ENCODE measurements at places on chromosomes 7 and 10.
A peak's percentile ranks its signal among the peaks of the same experiment; 100 is the strongest.

- DNase-seq = no peak
Measured at GRCh38 chr7:94912085-94912484, 4.7 kb downstream of the PPP1R9A start.

GRCh38 chr10:69716711-69717560 lies 84.8 kb upstream of the COL13A1 start:
- peak; percentile 64 for DNase-seq

GRCh38 chr10:7000061-7000460 lies 410.8 kb downstream of the SFMBT2 start:
- no peak for DNase-seq

DNA sequence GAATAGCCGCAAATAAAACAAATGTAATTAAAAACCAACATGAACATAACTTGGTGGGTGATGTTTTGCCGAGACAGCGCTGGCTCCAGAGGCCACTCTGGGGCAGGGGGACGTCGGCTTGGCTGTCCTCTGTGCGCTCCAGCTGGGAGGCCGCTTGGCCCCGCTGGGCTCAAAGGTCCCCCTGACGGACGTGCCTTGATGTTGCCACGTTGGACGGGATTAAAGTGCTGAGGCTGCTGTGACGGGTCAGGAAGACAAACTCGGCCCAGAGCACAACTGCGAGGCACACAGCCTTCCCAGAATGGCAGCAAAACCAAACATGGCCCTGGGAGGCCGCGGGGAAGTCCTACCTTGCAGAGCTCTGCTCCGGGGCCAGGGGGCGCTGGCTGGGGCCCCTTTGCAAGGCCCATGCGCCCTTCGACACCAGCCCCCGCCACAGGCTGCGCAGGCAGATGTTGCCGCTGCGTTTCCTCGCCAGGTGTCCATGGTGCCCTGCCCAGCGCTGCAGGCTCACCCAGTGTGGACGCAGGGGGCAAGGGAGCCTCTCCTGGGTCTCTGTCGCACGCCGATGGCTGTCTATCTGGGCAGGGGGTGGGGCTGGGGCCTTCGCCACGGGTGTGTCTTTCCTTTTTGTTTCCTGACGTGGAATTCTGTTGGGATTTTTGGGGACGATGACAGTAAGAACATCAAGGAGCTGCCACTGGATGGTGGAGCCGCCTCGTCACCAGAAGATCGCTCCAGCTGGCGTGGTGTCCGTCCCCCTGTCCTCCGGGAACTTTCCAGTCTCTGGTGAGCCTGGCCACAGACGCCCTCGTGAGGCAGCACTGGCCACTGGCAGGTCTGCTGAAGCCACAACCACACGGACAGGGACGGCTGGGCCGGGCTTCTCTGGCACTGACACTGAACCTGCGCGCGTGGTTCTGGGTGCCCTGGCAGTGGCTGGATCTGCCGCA lies 99.6 kb upstream of the DIP2C start:
- peak; percentile 93 for DNase-seq

DNA sequence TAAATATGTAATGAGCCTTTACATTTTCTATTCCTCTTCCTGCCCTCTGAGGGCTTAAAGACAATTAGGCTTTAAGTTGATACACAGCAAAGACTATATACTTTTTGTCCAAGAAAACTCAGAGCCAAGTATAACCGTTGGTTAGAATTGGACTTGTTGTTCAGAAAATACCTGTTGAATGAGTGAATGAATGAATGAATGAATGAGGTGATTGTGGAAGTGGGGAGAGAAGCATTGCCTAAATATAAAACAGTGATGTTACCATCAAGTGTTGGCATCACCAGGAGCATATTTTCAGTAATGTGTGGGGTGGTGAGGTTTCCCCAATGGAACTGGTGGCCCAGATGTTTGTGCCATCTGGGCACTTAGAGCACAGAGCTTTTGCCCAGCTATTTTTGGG lies 106.9 kb downstream of the AOAH start:
- DNase-seq = no peak

- no peak for DNase-seq
Measured at GRCh38 chr7:125934539-125934938, 1004.9 kb upstream of the POT1 start.

DNA sequence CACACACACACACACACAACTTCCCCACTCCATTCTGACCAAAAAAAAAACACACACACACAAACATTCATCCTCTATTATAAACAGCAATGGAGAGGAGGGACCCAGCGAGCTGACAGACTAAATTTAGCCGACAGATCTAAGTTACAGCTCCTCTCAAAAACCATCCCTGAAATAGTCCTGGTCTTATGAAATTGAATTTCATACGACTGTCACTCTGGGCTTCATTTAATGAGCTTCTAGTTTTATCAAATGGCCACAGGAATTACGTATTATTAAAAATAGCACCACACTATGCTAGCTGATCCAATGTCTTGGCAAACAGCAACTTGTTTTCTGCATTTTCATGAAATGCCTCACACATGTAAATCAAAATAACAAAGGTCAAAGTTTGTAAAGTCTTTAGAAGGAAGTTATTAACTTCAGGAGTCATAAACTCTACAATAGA lies 131.3 kb upstream of the ASAH2 start:
- no peak for DNase-seq

GRCh38 chr7:121730869-121731268 lies 142.1 kb upstream of the PTPRZ1 start:
- DNase-seq = no peak

- DNase-seq = no peak
Measured at GRCh38 chr10:114335614-114336013, 68.7 kb downstream of the AFAP1L2 start.

DNA sequence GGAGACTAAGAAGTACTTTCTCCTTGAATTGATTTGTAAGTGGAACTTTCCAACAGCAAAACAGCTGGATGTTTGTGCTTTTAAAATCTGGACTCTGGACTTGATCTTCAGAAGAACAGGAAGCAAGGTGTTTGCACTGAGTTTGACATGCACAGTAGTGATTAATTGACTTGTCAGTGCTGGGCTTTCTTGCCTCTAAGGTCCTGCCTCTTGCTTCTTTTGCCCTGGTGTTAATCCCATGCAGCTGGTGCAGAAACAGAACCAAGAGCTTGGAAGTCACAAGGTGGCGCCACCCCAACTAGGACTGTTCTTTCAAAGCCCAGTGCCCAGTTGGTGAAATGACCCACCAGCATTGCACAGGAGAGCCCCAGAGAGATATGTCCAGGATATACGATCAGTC lies 66.8 kb upstream of the SEPHS1 start:
- DNase-seq = peak; percentile 59

DNA sequence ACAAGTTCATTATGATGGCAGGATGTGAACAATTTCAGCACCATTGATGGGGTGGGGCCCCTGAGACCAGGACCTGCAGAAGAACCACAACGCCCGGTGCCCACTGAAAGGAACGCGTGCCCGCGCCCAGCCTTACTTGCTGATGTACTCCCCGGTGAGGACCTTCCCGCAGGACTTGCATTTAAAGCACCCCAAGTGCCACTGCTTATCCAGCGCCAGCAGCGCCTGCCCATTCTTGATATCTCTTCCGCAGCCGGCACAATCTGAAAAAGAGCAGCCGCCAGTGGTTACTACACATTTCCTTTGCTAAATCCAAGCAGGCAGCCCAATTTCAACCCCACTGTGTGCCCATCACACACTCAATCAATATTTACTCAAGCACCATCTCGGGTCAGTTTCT lies 110.6 kb downstream of the ABLIM1 start:
- no peak for DNase-seq

DNA sequence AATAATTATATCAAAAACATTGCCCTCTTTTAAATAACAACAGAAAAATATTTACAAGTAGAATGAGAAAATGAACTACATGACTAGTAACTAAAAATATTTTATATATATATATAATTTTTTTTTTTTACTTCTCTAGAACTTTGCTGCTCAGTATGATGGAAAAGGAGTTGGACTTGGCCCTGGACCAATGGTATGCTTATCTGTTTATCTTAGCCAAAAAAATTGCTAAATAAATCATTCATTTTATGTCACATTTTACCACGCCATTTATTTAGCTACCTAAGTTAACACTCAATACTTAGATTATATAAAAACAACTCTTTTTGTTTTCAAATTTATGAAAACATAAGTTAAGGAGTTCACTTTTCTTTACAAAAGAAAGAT lies 6.7 kb downstream of the COL1A2 start:
- DNase-seq = no peak

DNA sequence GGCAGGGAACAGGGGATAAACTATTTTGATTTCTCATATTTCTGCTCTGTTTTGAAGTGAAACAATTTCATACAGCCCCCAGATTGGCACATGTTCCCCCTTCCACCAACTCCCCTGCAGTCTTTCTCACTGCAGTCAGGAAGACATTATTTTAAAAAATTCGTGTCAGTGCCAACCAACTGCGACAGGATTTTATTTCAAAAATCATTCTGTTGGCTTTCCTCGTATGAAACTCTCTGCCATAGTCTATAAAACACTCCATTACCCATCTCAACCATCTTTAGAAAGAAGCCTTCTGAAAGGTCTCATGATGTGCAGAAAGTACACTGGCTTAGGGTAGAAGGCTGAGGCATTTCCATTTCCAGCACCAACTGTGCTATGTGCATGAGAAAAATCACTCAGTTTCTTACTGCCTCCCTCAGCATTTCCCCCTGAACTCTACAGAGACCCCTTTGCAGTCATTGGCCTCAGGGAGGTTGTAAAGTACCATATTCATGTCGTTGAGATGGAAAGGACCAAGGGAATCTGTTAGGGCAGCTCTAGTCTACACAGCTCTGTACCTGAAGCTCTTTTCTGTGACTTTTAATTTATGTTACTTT lies 46.9 kb downstream of the STEAP1B start:
- no peak for DNase-seq

DNA sequence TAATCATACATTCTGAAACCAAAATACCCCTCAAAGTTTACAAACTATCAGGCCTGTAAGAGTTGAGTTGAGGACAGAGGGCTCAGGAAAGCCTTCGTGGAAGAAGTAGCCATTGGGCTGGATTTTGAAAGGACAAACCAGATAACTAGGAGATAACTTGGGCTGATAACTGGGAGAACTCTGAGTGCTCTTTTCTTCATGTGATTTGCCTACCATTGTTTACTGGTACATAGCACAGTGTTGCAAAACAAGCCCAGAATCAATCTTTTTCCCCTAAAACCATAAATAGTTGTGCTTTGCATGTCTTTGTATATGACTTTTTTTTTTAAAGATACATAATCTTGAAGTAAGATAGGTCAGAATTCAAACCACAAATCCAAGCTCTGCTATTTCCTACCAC lies 106.7 kb upstream of the ITGB1 start:
- no peak for DNase-seq

GRCh38 chr7:112573302-112574039 lies 92.7 kb downstream of the LSMEM1 start:
- no peak for DNase-seq

- no peak for DNase-seq
Measured at GRCh38 chr10:104509981-104510380, 131.1 kb upstream of the SORCS3 start.

GRCh38 chr10:131875501-131875900 lies 25.3 kb upstream of the PPP2R2D start:
- no peak for DNase-seq

GRCh38 chr7:125427676-125428075 lies 498.1 kb upstream of the POT1 start:
- DNase-seq = no peak

- no peak for DNase-seq
Measured at GRCh38 chr7:158450476-158451124, 137.0 kb downstream of the PTPRN2 start.

DNA sequence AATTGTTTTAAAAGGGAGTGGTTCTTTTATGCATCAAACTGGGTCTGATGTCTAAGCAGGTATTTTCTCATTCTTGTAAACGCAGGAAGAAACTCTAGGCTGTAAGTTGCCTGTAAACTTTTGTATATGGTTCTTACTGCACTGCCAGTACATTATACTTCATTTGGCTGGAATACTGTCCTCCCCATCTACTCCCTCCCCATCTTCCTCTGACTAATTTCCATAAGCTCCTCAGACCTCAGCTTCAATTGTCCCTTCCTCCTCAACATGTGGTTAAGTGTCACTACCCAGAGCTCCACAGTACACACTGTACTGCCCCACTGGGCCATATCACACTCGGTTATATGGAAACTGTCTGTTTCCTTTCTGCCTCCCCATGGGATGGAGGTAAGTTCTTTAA lies 161.4 kb upstream of the MDFIC start:
- no peak for DNase-seq

DNA sequence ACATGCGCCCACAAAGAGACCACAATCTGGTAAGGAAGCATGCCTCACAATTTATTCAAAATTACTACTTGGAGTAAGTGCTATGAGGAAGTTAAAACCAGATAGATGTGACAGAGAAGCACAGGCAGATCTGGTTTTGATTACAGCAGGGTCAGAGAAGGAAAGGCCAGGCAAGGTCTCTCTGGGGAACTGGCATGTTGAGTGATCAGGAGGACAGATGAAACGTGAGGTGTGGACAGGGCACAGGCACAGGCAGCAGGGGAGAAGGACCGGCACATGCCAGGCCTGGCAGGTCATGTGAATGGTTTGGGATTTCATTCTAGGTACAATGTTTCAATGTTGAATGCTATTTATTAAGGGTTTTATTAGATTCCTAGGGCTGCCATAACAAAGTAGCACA lies 51.6 kb downstream of the GPAM start:
- no peak for DNase-seq

DNA sequence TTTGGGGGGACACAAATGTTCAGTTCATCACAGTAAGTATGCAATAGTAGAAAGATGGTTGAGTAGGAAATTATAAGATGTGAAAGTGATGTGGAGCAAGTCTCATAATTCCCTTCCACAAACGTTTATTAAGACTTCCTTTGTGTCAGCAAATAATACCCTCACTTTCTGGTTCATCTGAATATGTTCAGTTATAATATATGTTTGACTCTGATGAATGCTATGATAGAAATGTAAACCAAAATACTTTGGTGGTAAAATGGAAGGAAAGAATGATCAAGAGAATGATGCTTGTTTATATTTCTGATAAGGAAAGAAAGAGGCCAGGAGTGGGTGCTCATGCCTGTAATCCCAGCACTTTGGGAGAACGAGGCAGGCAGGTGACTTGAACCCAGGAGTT lies 111.7 kb upstream of the PLXDC2 start:
- no peak for DNase-seq

DNA sequence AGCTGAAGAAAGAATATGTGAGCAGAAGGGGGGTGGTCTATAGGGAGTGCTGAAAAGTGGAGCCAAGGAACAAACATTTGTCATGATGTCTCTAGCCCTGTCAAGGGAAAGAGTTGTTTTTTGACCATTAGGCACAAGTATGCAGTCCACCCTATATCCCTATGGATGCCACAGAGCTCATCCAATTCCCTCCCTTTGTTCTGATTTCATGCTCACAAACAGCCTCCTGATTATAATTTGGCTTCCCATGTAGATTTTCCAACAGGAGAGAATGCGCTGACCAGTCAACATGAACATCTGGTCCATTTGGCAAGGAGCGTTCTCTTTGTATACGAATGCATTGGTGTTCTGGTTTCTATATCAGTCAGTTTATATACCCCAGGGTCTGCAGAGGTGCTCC lies 12.1 kb upstream of the CEP41 start:
- DNase-seq = no peak

DNA sequence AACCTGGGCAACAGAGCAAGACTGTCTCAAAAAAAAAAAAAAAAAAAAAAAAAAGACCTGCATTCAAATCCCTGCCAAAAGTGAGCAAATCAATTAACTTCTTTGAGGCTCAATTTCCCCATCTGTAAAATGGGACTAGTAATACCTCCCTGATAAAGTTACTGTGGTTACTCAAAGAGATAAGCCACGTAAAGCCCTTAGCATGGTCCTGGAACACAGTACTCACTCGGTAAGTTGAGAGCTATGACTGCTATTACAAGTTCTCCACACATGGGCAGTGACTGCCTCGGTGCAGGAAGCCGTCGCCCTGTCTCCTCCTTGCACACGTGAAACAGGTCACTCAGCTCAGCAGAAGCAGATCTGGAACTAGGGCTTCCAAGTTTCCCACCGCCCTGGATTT lies 37.9 kb downstream of the DDIT4 start:
- DNase-seq = no peak
